ENCODE measurements at places on chromosomes 1 and 21. TPM values are rescaled to one million over a fixed set of nuclear protein-coding genes. Genes with fewer than 3 reads are reported as not detected.
A peak's percentile ranks its signal among the peaks of the same experiment; 100 is the strongest.

- peak; percentile 82 for DNase-seq
These were observed 56.8 kb downstream of the GLIS1 start for GRCh38 chr1:53681977-53682685.

- no peak for DNase-seq
These were observed 372 bp downstream of the OR2L3 start for GRCh38 chr1:248047008-248047407.

SLAMF9 gene
- not detected for total RNA-seq

CRP gene
- total RNA-seq = not detected

DNA sequence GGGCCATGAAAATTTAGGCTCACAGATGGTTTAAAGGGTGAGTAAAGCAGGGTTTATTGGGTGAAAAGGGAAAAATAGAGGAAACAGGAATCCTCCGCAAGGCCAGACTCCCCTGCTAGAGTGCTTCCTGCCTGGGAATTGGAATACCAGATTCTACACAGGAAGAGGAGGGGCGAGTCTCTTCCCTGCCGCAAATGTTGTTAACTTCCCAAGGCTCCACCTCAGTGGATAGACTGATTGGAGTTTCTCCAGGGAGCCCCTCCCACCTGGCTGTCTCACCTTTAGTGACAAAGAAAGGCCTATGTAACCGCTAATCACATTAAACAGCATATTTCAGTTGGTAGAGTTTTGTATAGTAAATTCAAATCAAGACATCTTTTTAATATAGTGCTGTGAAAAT lies 1450.1 kb downstream of the KCNT2 start:
- DNase-seq = no peak

TTC34 gene
- under 0.01 TPM for total RNA-seq

TEDDM1 gene
- total RNA-seq = not detected

GRCh38 chr1:89298461-89298860 lies 25.8 kb upstream of the GBP5 start:
- no peak for DNase-seq

NAV1 gene
- 6.3 TPM for total RNA-seq

- DNase-seq = no peak
These were observed 544.8 kb upstream of the ADGRL4 start for GRCh38 chr1:79551321-79551720.

GRCh38 chr1:171610385-171610784 lies 11.7 kb upstream of the MYOCOS start:
- DNase-seq = no peak

SLAMF1 gene
- total RNA-seq = 0.13 TPM

DNA sequence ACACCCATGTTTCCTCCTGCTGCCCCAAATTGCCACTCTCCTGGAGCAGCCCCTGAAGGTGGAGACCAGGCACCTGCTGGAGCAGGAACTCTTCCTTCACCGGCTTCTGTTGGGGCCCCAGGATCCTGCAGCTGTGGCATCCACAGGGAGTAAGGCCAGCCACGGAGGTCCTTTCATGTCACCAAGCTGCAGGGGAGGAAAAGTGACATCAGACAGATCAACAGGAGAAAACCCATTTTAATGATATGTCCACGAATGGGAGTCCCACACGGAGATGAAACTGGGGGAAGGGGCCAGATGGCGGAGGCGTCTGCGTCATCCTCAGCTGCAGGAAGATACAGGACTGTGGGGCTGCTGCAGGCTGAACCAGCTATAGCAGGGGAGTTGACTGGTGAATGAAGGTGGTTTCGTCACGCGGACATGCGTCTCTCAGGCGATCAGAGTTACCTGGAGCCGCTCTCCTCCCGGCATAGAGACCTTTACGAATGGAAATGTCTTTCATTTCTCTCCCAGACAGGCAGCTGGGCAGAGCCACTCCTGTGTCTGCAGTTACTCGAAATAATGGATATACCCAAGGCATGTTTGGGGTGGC lies 9.9 kb downstream of the TP73 start:
- no peak for DNase-seq

DNA sequence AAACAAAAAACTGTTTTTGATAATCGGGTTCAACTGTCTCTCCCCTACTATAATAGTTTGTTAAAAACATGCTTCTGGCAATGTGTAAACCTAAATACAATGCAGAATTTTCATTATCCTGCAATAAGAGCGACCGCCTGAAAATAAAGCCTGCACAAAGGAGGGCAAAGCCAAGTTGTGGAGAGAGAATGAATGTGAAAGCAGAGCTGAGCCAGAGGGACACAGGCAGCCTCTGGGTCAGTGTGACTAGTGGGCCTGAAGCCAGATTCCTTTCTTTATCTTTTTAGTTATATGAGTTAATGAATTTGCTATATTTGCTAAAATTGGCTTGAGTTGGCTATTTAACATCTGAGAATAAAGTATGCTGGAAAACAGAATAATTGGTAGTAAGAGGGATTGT lies 615.2 kb downstream of the PLA2G4A start:
- no peak for DNase-seq

GRCh38 chr21:38493549-38494250 lies 4.6 kb downstream of the ERG start:
- peak; percentile 63 for DNase-seq

KCNK2 gene
- 0.26 TPM for total RNA-seq

PLEKHM2 gene
- 40.1 TPM for total RNA-seq

DNA sequence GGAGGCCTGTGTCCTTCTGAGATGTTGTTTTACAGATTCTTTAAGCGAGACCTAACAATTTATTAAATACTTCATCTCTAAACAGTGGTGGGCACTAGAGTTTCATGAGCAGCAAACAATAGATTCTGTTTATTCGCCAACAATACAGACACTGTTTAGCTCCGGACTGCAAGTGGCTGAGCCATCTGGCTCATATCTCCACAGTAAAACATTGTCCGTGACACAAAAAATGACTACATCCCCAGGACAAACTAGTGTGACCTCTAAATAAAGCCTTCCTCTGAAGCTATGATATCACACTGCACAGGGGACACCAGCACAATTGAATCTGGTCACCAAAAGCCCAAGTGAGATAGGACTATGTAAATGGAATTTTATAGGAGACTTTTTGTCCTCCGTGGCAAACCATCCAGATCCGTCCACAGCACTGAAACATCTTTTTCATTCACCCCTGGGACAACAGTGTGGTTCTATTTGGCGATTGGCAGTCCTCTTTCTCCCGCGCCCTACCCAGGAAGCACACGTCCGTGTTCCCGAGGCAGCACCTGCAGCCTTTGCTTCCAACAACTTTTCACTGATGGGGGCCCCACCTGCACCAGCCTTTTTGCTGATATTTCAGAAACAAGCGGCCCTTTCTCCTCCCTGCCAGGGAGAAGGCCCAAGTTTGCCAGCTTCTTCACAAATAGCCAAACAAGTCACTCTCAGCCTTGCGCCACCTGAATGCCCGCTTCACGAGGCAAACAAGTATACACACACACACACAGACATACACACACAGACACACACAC lies 47.4 kb downstream of the OLIG1 start:
- no peak for DNase-seq

GRCh38 chr1:15410223-15410883 lies 665 bp downstream of the EFHD2 start:
- DNase-seq = no peak

TCHH gene
- total RNA-seq = under 0.01 TPM

RIPK4 gene
- total RNA-seq = 1.8 TPM

DNA sequence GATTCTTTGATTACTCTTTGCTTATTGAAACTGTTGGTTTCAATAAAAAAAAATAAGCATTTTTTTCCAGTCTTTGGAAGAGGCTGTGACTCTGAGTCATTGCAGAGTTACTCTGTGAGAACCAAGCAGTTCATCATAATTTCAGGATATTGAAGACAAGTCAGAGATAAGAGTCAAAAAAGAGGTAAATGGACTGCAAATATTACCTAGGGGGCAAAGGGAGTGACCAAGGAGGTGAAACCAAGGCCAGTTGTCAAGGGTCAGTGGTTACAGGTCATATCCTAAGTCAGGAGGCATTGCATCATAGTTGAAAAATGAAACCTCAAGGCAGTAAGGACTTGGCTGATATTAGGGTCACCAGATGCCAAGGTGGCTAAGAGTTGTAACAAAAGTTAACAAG lies 597.1 kb upstream of the USP24 start:
- DNase-seq = no peak

CD2 gene
- total RNA-seq = not detected

GRCh38 chr1:86356247-86356646 lies 39.9 kb downstream of the ODF2L start:
- DNase-seq = no peak

- DNase-seq = no peak
These were observed 103.2 kb upstream of the KIF26B start for GRCh38 chr1:245051349-245052221.

PRDM16 gene
- total RNA-seq = not detected

GRCh38 chr1:94514095-94514727 lies 27.3 kb downstream of the F3 start:
- peak; percentile 51 for DNase-seq

DNA sequence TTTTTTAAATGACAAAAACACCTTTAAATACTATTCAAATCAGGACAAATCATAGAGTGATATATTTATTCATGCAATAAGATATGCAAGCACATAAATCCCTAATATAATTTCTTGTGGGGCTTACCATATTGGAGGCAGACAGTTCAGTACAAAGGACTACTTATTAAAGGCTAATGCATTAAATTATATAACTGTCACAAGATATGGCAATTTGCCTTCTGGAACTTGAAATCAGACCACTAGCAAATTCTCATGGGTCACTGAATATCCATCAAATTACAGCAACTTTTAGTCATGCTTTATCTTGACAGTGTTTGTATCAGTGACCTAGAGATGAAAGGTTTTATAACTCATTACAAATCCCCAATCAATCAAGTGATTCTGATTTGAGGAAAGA lies 54.1 kb upstream of the NCAM2 start:
- no peak for DNase-seq

GRCh38 chr1:197736685-197737084 lies 38.6 kb downstream of the DENND1B start:
- DNase-seq = no peak

GRCh38 chr1:186304982-186305949 lies 69.8 kb downstream of the TPR start:
- DNase-seq = peak; percentile 56

DNA sequence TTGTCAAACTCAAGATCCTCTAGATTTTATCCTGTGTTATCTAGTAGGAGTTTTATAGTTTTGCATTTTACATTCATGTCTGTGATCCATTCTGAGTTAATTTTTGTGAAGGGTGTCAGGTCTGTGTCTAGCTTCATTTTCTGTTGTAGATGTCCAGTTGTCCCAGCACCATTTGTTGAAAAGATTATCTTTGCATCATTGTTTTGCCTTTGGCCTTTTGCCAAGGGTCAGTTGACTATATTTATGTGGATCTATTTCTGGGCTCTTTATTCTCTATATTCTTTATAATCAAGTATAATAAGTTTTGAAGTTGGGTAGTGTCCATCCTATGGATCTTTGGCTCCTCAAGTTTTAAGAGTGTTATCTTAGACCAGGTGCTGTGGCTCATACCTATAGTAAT lies 21.9 kb downstream of the TRAF5 start:
- DNase-seq = peak; percentile 17

HRNR gene
- total RNA-seq = not detected

DNA sequence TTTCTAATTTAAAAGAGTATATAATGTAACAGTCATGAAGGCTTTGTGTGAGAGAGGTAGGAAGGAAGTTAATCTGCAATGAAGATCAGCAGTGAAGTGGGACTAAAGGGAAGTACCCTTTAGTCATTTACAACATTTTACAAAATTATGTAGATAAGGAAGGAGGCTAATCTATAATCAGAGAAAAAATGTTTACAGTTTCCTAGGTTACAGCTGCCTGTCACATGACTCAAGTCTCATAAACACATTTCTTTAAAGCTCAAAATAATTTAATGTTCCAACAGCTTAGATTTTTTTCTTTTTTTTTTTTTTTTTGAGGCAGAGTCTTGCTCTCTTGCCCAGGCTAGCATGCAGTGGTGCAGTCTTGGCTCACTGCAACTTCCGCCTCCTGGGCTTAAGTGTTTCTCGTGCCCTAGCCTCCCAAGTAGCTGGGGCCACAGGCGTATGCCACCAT lies 26.2 kb upstream of the CAP1 start:
- peak; percentile 41 for DNase-seq

GRCh38 chr1:6495041-6495441 lies 3.6 kb upstream of the PLEKHG5 start:
- no peak for DNase-seq

- DNase-seq = no peak
These were observed 59.3 kb upstream of the ABCD3 start for GRCh38 chr1:94358630-94359599.

GRCh38 chr1:1019122-1019999 lies 559 bp upstream of the AGRN start:
- DNase-seq = peak; percentile 85

DNA sequence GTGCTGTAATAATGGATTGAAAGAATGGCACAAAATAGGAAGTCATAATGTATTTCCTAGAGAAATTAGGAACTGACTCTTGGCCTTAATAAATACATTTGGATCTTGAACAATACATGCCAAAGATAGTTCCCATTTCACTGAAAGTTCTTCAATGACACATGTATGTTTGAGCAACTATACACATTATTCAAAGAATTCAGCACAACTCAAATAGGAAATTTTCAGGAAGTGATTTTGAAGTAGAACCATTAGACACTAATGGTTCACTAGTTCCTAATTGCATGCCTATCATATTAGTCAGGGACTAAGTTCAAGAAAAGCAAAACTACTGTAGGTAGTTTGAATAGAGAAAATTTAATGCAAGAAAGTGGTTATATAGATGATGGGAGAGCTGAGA lies 404.7 kb downstream of the LMO4 start:
- DNase-seq = no peak

DNA sequence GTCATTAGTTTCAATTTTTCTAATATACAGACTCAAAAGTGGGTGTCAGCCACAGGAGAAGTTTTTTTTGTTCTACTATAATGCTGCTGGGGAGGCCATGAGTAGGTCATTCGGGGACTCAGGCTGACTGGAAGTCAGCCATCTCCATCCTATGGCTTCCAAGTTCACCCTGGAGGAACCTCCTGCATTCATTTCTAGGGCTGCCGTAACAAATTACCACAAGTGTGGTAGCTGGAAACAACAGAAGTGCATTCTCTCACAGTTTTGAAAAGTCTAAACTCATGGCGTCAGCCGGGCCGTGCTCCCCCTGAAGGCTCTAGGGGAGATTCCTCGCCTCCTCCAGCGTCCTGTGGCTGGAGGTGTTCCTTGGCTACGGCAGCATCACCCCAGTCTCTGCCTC lies 17.7 kb downstream of the AGT start:
- DNase-seq = no peak

HMGCS2 gene
- total RNA-seq = not detected

GRCh38 chr1:70963374-70963773 lies 84.2 kb downstream of the PTGER3 start:
- DNase-seq = no peak

- no peak for DNase-seq
These were observed 17.9 kb upstream of the KCNE2 start for GRCh38 chr21:34345892-34346291.

GRCh38 chr1:173507847-173508209 lies 30.7 kb downstream of the PRDX6 start:
- DNase-seq = no peak

GRCh38 chr1:88618331-88618730 lies 65.7 kb upstream of the PKN2 start:
- no peak for DNase-seq

All from dermis microvascular lymphatic vessel endothelial cell (primary cell).